ENCODE measurements at places on chromosomes 2 and 18.

GRCh38 chr2:149451417-149452165 lies 121.2 kb downstream of the LYPD6 start:
- no peak for DNase-seq

- DNase-seq = no peak
These were observed 156.0 kb downstream of the SLC4A3 start for GRCh38 chr2:219783359-219783975.

DNA sequence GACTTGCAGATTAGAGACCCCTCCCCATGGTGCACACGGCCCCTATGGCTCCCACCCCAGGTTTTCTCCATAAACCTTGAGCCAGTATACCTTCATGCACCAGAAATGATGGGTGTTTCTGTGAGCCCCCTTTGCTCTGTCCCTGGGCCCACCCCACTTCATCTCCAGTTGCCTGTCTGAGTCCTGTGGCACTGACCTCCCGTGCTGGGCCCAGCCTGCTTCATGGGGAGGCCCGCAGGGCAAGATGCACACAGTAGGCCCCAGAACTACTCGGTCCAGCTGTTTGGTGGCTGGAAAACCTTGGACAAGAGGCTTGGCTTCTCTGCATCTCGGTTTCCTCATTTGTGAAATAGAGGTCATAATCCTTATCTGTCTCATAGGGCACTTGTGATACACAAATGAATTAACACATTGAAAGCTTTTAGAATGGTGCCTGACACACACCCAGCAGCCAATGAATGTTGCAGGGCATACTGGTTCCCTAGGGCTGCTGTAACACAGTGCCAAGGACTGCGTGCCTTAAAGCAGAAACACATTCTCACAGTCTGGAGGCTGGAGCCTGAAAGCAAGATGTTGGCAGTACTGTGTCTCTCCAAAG lies 58.4 kb downstream of the SH3BP4 start:
- no peak for DNase-seq

GRCh38 chr2:176665086-176665485 lies 395.8 kb downstream of the MTX2 start:
- no peak for DNase-seq

- no peak for DNase-seq
These were observed 504.9 kb downstream of the CCDC85A start for GRCh38 chr2:56688661-56689060.

Data from stimulated activated CD4-positive, alpha-beta T cell treated with anti-CD3 and anti-CD28 coated beads, Interleukin-4, amount 100 ng/mL, for 48 hours (primary cell).